ENCODE measurements at places on chromosomes 2 and 18.

DNA sequence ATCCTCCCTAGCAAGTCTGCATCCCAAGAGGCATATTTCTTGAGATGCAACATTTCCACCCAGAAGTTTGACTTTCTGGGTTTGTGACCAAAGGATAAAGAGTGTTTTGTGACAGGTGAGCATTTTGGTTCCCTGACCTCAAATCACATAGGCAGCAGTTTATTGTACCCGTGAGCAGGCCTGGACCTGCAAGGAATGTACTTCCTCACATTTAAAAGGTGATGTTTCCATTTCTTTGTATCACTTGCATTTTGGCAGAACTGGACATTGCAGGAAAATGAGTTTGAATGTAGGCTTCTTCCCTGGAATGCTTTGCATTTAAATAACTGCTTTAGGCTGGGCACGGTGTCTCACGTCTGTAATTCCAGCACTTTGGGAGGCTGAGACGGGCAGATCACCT lies 160.7 kb downstream of the ALPK2 start:
- no peak for DNase-seq

DNA sequence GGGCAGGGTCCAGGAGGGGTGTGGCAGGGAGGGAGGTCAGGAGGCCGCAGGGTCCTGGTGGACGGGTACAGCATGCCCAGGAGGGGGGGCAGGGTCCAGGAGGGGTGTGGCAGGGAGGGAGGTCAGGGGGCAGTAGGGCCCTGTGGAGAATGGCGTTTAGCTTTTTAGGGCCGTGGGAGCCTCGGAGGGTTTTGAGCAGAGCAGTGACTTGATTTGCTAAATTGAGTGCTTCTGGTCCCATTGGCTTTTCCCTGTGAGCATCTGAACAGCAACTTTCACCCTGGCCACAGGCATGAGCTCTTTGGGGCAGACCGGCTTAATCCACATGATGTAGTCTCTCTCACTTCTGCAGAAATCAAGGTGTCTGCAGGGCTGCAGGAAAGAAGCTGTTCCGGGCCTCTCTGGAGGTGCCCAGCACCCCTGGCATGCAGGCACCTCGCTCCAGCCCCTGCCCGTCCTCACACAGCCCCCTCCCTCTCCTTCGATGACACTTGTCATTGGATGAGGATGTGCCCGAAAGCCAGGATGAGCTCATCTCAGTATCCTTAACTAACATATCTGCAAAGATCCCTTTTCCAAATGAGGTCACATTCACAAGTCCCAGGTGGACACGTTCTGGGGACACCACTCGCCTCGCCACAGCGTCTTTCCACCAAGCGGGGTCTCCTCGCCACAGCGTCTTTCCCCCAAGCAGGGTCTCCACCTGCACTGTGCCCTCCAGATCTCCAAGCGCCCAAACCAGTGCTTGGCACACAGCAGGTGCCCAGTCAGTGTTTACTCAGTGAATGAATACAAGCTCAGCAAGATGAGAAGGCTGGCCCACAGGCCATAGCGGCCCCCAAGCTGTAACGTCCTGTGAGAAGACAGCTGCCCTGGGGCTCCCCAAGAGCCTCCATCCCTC lies 94.0 kb downstream of the NDUFA10 start:
- DNase-seq, result no peak

- DNase-seq, result peak; percentile 43
These were observed 18.9 kb upstream of the BAZ2B start for GRCh38 chr2:159635006-159635789.

DNA sequence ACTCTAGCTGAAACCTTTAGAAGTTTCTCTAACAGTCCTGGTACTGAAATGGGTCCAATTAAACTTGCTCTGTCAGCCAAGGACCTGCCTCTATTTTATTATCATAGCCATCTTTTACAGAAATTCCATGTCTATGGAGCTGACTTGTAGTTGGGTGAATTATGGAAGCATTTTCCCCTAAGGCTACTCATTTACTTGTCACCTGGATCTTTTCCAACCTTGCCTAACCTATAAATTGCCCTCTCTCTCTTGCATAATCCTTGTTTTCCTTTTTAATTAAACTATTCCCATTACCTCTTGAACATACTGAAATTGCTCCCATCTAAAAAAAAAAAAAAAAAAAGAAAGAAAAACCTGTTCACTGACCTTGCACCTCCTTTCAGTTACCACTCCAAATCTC lies 74.6 kb upstream of the DOK6 start:
- no peak for DNase-seq

DNA sequence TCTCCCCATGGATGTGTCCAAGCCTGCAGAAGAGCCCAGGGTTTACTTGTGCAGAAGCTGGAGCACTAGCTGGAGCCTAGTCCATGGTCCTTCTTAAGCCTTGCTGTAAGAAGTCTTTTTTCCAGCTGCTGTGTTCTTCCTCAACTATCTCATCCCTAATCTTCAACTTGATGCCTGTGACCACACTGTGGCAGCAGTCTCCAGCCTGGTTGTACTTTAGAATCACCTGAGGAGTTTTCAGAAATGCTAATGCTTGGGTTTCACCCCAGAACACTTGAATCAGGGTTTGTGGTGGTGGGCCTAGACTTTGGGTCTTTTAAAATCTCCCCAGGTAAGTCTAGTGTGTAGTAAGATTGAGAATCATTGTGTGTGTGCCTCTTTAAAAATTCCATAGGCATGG lies 173.6 kb downstream of the ADCYAP1 start:
- DNase-seq, result no peak

- no peak for DNase-seq
These were observed 638.8 kb upstream of the VRK2 start for GRCh38 chr2:57407772-57408201.

GRCh38 chr2:183389546-183390080 lies 265.4 kb downstream of the NUP35 start:
- DNase-seq, result no peak

DNA sequence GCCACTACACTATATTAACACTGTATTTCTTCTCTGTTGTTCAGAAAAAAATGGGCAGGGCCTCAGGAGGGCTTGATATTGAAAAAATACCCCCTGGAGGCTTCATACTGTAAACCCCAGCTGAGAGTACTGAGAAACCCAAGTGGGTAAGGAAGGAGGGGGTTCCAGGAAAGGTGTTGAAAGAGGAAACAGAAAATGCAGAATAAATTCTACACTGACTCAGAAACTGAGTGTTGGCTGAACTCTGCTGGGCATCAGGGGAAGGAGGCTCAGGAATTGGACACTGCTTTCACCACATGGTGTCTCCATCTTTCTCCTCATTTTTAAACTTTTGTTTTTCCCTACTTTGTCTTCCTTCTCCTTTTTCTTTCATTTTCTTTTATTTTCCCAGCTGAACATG lies 253.7 kb downstream of the DYM start:
- no peak for DNase-seq

- DNase-seq, result no peak
These were observed 484.7 kb downstream of the BCL11A start for GRCh38 chr2:60068755-60069154.

DNA sequence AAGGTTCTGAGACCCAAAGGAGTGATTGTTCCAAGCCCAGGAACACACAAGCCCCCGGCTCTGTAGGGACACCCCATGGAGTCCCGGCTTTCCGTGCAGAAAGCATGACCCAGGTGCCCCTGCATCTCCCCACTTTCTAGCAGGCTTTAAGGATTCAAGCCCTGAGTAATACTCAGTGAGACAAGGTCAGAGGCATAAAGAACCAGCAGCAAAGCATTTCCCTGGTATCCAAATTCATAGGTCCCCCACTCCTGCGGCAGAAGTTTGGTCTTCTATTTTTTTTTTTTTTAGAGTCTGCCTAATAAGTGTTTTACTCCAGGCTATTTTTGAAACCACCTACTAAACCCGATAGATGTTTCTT lies 16.3 kb downstream of the TSHZ1 start:
- no peak for DNase-seq

DNA sequence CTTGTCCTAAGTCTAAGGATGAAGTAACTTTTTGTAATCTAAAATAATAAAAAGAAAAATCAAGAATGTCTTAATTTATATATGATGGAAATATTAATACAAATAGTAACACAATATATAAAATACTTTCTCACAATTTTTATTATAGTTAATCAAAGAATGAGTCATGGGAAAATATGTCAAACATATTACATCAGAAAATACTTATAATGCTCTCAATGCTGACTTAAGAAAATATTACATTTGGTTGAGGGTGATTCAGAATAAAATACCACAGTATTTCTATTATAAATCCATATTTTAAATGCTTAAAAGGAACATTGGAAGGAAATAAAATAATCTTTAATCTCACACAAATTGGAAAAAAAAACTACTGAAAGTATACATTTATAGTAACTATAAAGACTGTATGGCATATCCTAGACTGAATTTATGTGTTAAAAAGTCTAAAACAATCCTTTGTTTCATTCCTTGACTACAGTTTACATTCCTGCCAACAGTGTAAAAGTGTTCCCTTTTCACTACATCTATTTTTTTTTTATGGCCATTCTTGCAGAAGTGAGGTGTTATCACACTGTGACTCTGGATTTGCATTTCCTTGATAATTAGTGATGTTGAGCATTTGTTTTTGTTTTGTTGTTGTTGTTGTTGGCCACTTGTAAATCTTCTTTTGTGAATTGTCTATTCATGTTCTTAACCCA lies 1573.5 kb upstream of the ACVR2A start:
- DNase-seq, result no peak

- no peak for DNase-seq
These were observed 7.3 kb downstream of the EMX1 start for GRCh38 chr2:72924353-72925240.

DNA sequence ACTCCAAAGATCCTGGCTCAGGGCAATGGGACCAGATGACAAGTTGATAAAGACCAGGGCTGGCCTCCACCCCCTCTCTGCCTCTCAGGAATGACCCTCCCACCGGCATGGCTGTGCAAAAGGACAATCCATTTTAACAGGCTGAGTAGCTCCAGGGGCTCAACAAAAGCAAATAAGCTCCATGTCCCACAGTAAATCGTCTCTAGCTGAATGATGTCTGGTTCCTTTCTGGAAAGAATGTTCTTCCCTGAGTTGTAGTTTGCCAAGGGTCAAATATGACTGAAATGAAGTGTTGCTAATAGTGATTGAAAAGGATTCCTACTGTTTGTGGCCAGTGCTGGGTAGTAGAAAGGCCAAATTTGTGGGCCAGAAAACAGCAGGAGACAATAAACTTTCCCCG lies 434.4 kb upstream of the ETAA1 start:
- DNase-seq, result peak; percentile 84

GRCh38 chr2:4673025-4673489 lies 969.7 kb downstream of the DCDC2C start:
- DNase-seq, result no peak

DNA sequence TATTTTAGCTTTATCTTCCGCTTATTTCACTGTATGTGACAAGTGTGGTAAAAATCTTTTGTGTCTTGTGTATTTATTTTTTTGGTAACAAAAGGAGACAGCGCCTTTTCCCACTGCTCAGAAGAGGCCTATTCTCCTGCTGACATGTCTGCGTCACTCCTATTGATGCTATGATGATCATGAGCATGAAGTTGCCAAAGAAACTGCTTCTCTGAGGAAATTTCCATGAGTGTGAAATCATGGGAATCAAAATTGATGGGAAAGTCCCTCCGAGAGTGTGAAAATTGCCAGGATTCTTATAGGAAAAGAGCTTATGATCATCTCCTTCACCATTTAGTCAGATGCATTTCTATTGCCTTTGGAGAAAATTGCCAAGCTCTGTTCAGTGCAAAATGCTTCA lies 36.5 kb upstream of the DARS1 start:
- DNase-seq, result no peak

GRCh38 chr2:216499641-216500218 lies 1.1 kb downstream of the RPL37A start:
- DNase-seq, result peak; percentile 24

- DNase-seq, result peak; percentile 20
These were observed 4.9 kb downstream of the ANTXR1 start for GRCh38 chr2:69017835-69018234.

GRCh38 chr2:96912346-96913116 lies 42.7 kb upstream of the SEMA4C start:
- DNase-seq, result no peak

DNA sequence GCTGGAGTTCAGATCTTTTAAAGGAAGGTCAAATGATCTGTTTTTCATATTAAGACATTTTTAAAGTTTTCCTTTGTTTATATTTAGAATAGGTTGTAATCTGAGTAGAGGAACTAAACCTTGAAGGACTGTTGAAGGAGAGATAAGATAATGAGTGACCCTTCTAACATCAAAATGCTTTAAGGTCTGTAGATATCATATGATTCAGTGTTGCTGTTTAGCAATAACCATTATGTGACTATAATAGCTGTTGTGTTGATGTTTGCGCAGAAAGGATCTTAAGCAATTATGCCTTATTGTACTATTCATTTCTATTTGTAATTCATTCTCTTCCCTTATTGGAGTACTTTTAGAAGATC lies 60.0 kb downstream of the SLC16A14 start:
- no peak for DNase-seq

- no peak for DNase-seq
These were observed 255.9 kb upstream of the MYT1L start for GRCh38 chr2:2586931-2587330.

GRCh38 chr2:230694241-230694640 lies 18.4 kb upstream of the CAB39 start:
- no peak for DNase-seq

GRCh38 chr2:48948400-48949125 lies 193.0 kb upstream of the LHCGR start:
- DNase-seq, result peak; percentile 28

DNA sequence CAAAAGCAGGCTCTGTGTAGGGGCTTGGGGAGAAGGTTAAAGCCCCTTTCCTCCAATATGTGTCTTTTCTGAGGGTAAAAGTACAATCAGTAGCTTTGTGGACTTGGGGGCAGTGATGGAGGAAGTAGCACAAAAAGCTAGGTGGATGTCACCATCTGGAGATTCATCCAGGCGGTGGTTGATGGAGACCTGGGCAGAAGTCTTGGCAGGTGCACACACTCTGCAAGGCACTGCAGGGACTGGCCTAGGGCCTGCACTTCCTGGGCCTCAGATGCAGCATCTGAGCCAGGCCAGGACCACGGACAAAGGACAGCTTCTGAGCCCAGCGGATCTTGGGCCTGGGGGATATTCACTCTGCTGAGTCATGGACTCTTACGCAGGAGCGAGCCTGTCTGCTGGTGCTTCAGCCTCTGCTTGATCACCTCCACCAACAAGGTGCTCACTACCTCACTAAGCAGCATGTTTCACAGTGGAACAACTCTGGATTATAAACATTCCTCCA lies 391.1 kb downstream of the TNS1 start:
- no peak for DNase-seq

- DNase-seq, result peak; percentile 34
These were observed 2786.5 kb downstream of the RPIA start for GRCh38 chr2:91477731-91478672.

DNA sequence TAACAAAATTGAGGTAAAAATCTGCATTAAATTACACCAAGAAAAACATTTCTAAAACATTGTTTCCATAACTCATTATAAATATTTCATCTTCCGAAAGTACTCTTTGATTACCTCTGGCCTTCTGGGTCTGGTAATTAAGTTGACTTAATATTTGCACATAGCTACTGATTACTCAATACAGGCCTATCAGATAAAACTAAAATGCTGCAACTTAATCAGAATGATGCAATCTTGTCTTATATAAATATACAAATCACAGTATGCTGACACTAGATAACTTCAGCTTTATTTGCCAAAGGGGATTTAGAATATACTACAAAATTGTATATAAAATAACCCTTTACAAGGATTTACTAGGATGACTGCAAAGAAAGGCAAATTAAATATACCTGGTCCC lies 49.3 kb downstream of the SLC35F5 start:
- DNase-seq, result peak; percentile 29
